Lower leg skin (tissue), 4 donors: ENCODE measurements at places on chromosomes 11 and 22. TPM values are rescaled to one million over a fixed set of nuclear protein-coding genes. Genes with fewer than 3 reads are reported as not detected.

The LAMTOR1 gene
- 88.3 TPM for total RNA-seq

The KCNK4 gene
- not detected for total RNA-seq

The IFITM10 gene
- 2.5 TPM for total RNA-seq

The C11orf21 gene
- 1.4 TPM for total RNA-seq

The MS4A4E gene
- 1.6 TPM for total RNA-seq

The SC5D gene
- 31.2 TPM for total RNA-seq

The FTH1 gene
- total RNA-seq: 1,081 TPM

The SLC17A6 gene
- total RNA-seq: not detected

The MUC2 gene
- total RNA-seq: not detected

The SLC37A4 gene
- total RNA-seq: 14.0 TPM

- DNase-seq: no peak
Measured at GRCh38 chr11:67534070-67534679, 10.9 kb upstream of the CABP2 start.

- no peak for DNase-seq
Measured at GRCh38 chr11:66983275-66983924, 8.3 kb downstream of the C11orf86 start.

- no peak for DNase-seq
Measured at GRCh38 chr11:35654711-35655110, 7.9 kb upstream of the TRIM44 start.

DNA sequence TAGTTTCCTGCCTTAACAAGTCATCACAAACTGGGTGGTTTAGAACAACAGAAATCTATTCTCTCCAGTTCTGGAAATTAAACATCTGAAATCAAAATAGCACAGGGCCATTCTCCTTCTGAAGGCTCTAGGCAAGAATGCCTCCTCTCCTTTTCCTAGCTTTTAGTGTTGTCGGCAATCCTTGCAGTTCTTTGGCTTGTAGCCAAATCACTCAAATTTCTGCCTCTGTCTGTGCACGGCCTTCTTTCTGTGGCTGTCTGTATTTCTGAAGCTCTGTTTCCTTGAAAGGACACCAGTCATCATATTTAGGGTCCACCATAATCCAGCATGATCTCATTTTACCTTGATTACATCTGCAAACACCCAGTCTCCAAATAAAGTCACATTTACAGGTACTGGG, 795.5 kb downstream of the METTL15 start:
- DNase-seq: no peak

GRCh38 chr11:69113646-69114340, 41.9 kb upstream of the SMIM38 start:
- DNase-seq: no peak

GRCh38 chr11:127627629-127628457, 627.3 kb upstream of the KIRREL3 start:
- no peak for DNase-seq

DNA sequence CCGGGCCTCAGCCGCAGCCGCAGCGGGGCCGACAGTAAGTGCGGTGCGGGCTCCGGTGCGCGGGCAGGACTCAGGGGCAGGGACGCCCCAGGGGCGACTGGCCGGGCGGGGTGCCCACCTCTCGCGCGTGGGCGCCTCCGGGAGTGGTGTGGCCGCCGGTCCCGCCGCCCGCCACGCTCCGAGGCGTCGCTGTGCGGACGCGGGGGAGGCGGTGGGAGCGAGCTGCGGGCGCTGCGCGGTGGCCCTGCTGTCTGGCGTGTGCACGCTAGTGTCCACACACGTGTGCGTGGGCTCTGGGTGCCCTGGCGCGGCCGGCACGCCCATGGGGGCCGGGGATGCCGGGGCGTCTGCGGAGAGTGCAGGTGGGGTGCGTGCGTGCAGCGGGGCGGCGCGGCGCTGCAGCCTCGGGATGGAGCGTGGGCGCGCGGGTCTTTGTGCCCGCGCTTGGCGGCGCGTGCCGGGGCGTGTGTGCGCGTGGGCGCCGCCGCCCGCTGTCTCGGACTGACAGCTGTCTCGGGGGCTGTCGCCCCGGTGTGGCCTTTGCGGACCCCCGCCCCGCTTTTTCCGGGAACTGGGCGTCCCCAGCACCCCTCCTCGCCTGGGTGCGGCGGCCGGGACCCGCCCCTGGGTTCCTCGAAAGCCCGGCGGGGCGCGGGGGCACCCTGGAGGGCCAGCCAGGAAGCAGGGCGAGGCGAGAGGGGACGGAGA, 804 bp downstream of the KCNK4 start:
- no peak for DNase-seq

- no peak for DNase-seq
Measured at GRCh38 chr22:44587737-44588310, 89.8 kb upstream of the RTL6 start.

- peak; percentile 49 for DNase-seq
Measured at GRCh38 chr11:97717922-97718321, 1302.8 kb upstream of the CNTN5 start.

DNA sequence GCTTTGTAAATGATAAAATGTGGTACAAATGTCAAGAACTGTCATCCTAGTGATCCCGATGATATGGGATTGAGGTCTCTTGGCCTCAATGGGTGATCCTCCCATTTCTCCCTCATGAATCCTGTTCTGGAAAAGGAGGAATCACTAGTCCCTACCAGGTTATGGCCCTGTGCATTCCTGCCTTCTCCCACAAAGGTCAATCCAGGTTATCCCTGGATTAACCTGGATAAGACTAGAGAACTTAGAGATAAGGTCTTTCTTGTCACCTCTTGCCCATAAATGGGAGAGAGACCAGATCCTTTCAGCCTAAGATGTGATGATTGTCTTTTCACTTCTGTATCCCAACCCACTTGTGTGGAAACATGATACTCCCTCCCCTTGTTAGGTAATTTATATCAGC, 396.7 kb downstream of the BUD13 start:
- DNase-seq: no peak

GRCh38 chr11:35260342-35260985, 121.5 kb downstream of the CD44 start:
- no peak for DNase-seq

GRCh38 chr11:27111896-27112295, 71.3 kb downstream of the BBOX1 start:
- no peak for DNase-seq

- DNase-seq: no peak
Measured at GRCh38 chr11:97772705-97773104, 1248.0 kb upstream of the CNTN5 start.

- DNase-seq: no peak
Measured at GRCh38 chr22:20226760-20227350, 41.3 kb downstream of the RTN4R start.

DNA sequence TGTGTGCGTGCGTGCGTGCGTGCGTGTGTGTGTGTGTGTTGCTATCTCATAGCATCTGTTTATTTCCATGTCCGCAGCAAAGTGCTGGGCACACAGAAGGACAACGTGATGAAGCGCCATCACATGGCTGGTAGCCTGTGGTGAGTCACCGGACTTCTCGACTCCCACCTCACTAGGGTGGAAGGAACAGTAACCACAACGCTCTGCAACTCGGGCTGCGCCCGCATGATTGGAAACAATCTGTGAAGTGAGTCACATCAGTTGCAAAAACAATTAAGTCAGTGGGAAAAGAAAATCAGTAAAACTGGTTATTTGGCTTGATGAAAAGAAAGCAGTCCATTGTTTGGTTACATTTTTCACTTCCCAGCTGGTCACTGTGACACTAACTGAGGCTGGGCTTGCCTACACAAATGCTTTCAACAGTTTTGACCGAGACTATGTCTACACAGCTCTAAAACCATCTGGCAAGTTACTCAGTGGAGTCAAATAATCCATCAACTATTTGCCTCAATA, 437.3 kb upstream of the CADM1 start:
- peak; percentile 20 for DNase-seq

- DNase-seq: no peak
Measured at GRCh38 chr11:47724041-47724729, 9.0 kb upstream of the AGBL2 start.
